ENCODE measurements at places on chromosomes 12 and 14.

GRCh38 chr12:50297996-50298395 is 14.7 kb upstream of the LIMA1 start:
- DNase-seq, result no peak

GRCh38 chr12:93868771-93869170 is 191.6 kb downstream of the CRADD start:
- no peak for DNase-seq

GRCh38 chr14:51073731-51074130 is 21.2 kb downstream of the TRIM9 start:
- DNase-seq, result no peak

DNA sequence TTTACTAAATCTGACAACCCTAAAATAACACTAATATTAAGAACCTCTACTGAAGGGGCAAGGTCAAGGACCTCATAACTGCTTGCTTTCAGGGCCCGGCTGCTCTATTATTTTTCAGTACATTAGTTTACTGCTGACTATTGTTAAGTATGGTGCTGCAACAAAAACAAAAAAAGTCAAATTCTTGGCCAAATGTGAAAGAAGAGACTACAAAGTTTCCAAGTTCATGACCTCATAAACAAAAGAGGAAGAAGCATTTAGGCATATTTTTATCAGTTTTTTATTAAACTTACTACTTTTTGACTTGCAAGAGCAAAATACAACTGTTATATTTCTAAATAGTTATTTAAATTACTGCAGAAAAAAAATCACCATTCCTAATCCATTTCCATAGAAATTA is 109.8 kb upstream of the GPHB5 start:
- DNase-seq, result no peak

DNA sequence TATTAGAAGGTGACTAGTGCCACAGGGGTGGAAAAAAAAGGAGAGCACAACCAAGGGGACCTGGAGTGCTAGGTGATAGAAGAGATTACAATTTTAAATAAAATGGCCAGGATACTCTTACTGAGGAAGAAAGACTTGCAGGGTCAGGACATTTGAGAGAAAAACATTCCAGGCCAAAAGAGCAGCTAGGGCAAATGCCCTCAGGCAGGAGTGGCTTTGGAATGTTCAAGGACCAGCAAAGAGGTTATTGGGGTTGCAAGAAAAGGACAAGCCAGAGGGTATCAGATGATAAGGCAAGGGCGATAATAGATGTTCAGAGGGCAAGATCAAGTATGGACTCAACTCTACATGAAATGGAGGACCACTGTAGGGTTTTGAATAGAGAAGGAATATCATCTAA is 146.4 kb downstream of the KIF21A start:
- DNase-seq, result no peak

DNA sequence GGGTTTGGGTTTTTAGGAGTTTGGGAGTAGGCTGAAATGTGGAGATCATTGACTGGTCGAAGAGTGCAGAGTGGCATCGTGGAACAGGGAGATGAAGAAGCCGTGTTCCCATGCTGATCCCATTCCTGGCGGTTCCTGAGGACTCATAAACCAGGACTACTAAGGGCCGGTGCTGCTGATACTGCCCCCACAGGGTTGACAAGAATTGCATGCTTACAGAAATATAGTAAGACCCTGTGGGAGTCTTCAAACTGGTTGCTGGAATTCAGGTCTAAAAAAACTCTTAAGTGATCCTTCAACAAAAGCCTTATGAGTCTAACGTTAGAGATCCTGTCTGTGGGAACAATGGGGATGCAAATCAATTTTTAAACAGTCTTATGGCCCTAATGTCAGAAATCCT is 64.0 kb upstream of the ARHGAP5 start:
- DNase-seq, result no peak

DNA sequence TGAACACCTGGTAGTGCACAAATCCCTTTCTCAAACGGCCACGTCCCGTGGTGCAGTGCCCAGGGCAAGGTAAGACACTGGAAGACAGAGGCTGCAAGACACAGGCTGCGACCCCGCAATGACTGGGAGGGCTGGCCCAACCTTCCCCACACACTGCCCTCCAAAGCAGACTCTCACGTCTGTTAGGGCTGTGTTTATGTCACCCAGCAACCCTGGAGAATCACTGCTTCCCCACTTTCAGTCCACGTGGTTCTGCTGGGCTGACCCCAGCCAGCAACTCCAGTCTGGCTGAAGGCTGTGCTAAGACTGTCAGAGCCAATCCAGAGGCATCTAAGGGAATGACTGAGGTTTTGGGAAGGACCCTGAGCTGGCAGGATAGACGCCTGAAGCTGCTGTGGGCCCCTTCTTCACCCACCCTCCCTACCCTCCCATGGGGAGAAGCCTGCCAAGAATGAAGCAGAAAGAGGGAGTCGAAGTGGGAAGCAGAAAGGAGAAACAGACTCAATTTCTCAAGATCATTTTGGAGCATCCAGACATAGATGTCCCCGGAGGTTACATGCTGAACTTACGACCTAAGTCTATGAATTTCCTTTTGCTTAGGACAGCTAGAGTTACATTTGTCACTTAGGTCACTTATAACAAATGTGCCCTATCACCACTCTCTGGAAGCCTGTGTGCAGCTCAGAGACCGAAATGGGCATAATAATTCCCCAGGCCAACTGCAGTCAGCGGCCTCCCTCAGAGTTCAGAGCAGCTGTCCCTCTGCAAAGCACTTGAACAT is 11.7 kb downstream of the KDM2B start:
- no peak for DNase-seq

GRCh38 chr12:119259484-119259883 is 75.0 kb upstream of the CCDC60 start:
- no peak for DNase-seq

DNA sequence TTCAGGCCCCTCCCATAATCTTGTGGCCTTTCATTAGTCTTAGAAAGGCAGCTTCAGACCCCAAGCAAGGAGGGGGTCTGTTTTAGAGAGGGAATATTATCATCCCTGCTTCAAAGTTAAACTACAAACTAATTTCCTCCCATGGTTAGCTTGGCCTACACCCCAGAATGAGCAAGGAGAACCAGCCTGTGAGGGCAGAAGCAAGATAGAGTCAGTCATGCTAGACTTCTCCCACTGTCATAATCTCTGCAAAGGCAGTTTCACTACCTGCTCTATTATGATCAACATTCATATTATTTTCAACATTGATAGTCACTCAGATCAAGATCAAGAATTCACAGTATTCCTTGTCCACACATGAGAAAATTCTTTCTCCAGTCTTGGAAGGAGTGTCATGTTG is 105.1 kb downstream of the GXYLT1 start:
- no peak for DNase-seq

- DNase-seq, result no peak
Measured at GRCh38 chr12:44817687-44818086, 58.4 kb downstream of the NELL2 start.

- DNase-seq, result no peak
Measured at GRCh38 chr12:28966046-28966780, 182.9 kb upstream of the FAR2 start.

- no peak for DNase-seq
Measured at GRCh38 chr14:25080682-25081081, 30.7 kb upstream of the STXBP6 start.

DNA sequence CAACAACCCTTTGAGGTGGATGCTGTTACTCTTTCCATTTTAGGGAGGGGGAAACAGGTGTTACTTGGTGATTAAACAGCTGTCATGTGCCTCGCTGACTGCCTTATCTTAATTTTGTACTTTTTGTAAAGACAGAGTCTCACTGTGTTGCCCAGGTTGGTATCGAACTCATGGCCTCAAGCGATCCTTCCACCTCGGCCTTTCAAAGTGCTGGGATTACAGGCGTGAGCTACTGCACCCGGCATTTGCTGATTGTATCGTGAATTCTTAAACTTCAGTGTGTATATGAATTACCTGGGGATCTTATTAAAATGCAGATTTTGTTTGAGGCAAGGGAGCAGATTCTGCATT is 659 bp downstream of the PSMD9 start:
- no peak for DNase-seq

GRCh38 chr12:57609101-57609780 is 2.0 kb upstream of the ARHGEF25 start:
- no peak for DNase-seq

- no peak for DNase-seq
Measured at GRCh38 chr14:85250414-85251189, 279.3 kb upstream of the FLRT2 start.

- no peak for DNase-seq
Measured at GRCh38 chr14:71432334-71433110, 499.7 kb upstream of the RGS6 start.

DNA sequence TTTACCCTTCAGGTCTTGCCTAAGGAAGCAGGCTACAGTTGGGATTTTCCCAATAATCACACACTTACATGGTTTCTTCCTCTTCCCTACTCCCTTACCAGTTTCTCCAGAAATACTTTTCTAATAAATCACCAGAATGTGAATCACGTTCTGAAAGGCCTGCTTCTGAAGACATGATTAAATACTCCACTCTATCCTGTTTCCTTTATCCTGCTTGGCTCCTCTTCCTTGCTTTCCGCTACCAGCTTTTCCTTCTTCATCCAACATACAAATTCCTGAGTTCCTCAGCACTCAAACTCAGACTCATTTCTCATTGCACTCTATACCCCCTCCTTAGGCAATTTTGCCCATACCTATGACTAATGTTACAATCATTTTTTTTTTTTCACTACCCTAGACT is 118.3 kb downstream of the MGAT4C start:
- DNase-seq, result peak; percentile 92

Data from foreskin keratinocyte (primary cell).